ENCODE measurements at places on chromosomes 5 and 9. TPM values are rescaled to one million over a fixed set of nuclear protein-coding genes. Genes with fewer than 3 reads are reported as not detected.

Gene SPINK6
- total RNA-seq: not detected

Gene SPATA31C1
- total RNA-seq: not detected

Gene CARD9
- 1.4 TPM for total RNA-seq

Gene CHSY3
- total RNA-seq: not detected

Gene TRIM36
- total RNA-seq: 0.15 TPM

Measured in CD8-positive, alpha-beta memory T cell (primary cell).